Activated effector memory CD4-positive, alpha-beta T cell treated with anti-CD3 and anti-CD28 coated beads, Interleukin-2, amount 50 U/mL, for 16 hours (primary cell): ENCODE measurements at places on chromosomes 5 and 9.
A peak's percentile ranks its signal among the peaks of the same experiment; 100 is the strongest.

GRCh38 chr5:99004960-99005359 is 76.2 kb upstream of the CHD1 start:
- no peak for DNase-seq

DNA sequence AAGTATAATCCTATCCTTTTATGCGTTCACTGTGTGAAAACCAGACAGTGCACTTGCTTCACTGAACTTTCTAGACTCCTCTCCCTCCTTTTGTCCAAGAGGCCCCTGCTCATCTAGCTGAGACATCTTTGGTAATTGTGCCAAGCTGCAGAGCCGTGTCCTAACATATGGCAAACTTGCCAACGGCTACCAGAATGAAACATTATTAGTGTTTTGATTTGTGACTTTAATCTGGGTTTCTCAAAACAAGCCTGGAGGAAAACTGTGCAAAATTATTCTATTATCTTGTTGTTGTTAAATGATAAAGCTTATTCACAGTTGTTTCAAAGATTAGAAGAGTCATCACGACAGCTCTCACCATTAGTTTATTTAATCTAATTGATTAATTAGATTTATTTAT is 79.0 kb upstream of the RETREG1 start:
- DNase-seq, result no peak

GRCh38 chr9:37992924-37993349 is 76.1 kb downstream of the SHB start:
- DNase-seq, result no peak

- DNase-seq, result no peak
These were observed 147.7 kb downstream of the BARX1 start for GRCh38 chr9:93807166-93808074.

GRCh38 chr5:55535199-55535905 is 588 bp upstream of the PLPP1 start:
- DNase-seq, result no peak

DNA sequence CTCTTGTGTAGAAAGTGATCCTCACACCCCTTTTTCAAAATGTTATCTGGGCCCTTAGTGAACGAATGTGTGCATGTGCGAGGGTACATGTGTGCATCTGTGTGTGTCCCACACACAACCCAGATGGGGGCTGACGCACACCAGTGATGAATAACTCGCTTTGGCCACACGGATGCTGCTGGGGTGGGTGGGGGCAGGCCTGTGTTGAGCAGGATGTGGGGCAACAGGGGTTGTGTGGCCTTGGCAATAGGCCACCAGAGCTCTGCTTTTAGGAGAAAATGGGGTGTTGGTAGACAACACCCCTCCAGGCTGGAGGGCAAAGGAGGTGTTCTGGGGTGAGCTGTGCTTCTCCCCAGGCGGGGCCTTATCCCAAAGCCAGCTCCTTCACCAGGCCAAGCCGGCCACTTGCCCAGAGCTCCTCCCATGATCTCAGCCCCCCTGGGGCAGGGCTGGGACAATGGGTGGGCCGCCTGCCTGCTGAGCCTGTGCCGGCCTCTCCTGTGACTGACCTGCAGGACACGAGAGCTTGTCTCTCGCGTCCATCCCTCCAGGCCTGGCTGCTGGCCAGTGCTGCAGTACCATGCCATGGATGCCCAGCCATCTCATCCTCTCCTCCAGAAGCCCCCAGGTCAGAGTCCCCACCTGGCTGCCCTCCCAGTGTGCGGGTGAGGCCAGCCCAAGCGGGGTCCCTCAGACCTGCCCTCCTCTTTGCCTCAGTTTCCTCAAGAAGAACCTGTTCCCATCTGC is 1.7 kb downstream of the DBN1 start:
- no peak for DNase-seq

DNA sequence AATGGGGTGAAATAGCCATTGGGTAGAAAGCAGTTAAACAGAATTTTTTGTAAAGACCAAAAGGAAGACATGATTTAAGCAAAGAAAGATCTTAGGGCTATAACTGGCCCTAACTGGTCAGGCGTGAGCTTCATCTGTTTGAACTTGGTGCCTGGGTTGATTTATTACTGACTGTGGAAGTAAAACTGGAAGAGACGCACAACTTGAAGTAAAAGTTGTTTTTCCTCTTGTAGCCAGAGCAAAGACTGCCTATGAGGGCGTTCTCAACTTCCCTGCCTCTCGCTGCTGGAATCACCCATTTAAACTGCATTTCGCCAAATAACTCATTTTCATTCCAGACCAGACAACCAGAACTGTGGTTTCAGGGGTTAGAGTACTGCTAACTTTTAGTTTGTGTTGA is 1.5 kb downstream of the THBS4 start:
- DNase-seq, result no peak

GRCh38 chr5:38612851-38613250 is 56.4 kb upstream of the LIFR start:
- DNase-seq, result no peak

DNA sequence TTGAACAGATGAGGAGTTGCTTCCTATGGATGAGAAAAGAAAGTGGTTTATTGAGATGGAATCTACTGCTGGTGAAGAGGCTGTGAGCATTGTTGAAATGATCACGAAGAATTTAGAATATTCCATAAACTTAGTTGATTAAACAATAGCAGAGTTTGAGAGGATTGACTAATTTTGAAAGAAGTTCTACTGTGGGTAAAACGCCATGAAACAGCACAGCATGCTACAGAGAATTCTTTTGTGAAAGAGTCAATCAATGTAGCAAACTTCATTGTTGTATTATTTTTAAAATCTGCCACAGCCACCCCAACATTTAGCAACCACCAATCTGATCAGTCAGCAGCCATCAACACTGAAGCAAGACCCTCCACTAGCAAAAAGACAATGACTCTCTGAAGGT is 309.1 kb downstream of the SPOCK1 start:
- DNase-seq, result no peak

GRCh38 chr5:88724201-88724600 is 158.8 kb downstream of the MEF2C start:
- DNase-seq, result no peak

DNA sequence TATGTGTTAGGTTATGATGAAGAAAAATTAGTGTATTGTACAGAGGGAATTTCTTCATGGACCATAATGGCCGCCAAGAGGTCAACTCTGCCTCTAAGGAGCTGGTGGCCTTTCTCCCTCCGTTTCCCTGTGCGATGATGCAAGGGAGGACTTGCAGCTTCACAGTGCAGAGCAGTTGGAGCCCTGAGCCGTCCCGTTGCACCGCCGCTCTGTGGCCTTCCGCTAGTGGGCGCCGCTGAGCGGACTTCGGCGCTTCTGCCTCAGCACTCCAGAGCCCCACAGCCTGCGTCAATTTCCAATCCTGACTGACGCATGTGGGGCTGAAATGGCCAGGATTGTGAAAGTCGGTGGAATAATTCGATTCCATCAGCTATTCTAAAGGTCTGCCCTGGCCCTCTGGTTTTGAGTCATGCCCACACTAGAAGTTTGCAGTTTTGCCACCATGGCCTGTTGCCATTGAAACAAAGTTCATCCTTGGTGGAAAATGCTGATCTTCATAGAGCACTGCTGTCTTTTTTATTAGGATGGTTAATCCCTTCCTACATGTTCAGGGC is 22.7 kb upstream of the LECT2 start:
- DNase-seq, result peak; percentile 78

GRCh38 chr5:146717951-146718350 is 160.6 kb downstream of the PPP2R2B start:
- no peak for DNase-seq

DNA sequence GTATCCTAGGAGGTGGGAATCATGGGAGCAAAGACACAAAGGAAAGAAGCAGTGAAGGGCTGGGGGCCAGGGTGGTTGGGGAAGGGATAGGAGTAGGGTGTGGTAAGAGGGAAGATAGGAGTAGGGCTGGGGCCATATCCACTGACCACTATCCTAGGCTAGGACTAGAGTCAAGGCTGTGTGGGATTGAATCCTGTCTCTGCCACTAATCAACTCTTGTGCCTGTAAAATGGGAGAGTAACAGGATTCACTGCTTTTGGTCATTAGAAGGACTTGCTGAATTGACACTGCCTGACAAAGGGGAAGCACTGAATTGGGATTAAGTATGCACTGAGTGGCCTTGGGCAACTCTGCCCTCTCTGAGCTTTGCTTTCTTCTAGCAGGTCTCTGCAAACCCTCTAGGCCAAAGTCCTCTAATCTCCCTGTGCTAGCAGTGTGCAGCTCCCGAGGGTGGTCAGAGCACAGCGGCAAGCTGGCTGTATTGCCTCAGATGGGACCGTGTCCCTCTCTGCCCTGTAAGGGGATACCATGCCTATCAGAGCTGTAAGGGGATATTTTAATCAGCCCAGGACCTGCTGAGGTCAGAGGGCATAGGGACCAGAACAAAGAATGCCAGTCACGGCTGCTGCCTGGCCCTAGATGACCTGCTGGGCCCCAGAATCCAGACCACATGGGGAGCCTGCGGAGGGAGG is 12.4 kb upstream of the DAB2IP start:
- no peak for DNase-seq

- DNase-seq, result no peak
These were observed 26.4 kb downstream of the TNPO1 start for GRCh38 chr5:72842816-72843215.

DNA sequence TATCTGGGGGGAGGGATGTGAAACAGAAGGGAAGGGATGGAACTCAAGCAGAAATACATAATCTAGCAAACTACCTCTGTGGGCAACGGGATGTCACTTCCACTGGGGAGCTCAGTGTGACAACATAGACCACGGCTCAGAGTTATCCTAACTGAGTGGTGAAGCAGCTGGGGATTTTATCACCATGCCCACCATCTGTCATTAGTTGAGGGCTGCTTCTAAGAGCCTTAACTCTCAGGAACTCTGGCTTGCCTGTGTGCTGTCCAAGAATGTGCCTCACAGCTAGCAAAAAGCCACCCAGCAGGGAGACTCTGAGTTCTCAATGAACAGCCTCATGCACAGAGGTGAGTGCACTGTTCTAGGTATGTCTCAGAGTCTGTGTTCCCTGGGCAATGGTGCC is 90.6 kb upstream of the CXCL14 start:
- DNase-seq, result no peak
